Stomach (tissue), 19 donors: ENCODE measurements at places on chromosomes 2 and 18. TPM values are rescaled to one million over a fixed set of nuclear protein-coding genes. Genes with fewer than 3 reads are reported as not detected.

DNA sequence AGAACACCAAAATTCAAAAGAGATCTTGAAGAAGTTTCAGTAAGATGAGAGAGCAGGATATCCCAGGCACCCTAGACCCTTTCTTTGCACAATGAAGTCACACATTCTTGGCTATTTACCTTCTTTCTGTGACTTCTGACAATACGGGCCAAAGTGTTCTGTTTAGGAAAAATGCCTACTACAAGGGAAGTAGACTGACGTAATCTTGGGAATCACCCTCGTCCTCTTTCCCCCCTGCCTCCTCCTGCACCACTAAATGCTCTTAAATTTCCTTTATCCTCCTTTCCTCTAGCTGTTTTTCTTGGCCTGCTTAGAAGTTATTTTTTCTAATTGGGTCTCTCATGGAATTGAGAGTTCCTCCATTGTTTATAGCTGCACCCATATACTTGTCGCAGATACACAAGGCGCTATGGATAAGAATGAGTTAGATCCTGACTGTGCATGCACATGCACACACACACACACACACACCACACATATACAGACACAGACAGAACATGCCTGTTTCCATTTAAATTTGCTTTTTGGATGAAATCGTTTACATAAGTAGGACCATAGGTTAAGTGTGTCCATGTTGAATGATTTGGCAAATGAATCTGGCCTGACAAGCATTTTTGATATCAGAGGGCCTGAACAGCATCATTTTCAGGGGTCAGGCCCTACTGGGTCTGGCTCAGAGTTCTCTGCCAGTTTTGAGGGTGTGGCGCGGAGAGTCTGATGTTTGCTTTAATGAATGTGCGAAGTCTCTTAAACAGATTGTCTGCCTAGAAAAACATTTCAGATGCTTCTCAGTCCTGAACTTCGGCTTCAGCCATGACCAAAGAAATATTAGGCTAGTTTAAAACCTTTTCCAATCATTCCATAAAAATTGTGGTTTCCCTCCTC, 131.9 kb upstream of the NT5C1B start:
- no peak overlapping the region for H3K27ac ChIP-seq
- no peak overlapping the region for H3K4me3 ChIP-seq
- no peaks in the 10 kb centered on the region for H3K36me3 ChIP-seq
- no peaks in the 10 kb centered on the region for H3K27me3 ChIP-seq
- peak; percentile 37 for DNase-seq

DNA sequence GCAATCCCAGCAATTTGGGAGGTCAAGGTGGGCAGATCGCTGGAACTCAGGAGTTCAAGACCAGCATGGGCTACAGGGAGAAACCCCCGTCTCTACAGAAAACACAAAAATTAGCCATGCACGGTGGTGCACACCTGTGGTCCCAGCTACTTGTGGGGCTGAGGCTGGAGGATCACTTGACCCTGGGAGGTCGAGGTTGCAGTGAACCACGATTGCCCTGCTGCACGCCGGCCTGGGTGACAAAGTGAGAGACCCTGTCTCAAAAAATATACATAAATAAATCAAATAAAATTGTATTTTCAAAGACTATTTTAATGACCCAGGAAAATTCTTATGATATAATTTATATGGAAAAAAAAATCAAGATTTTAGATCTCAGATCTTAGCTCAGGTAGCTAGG, 191.5 kb downstream of the ZFP36L2 start:
- H3K4me3 ChIP-seq = no peak overlapping the region
- no peaks in the 10 kb centered on the region for H3K36me3 ChIP-seq
- peaks cover 15% of the 10 kb centered on the region for H3K4me1 ChIP-seq
- no peak for DNase-seq
- H3K27me3 ChIP-seq = no peaks in the 10 kb centered on the region

GRCh38 chr18:59516356-59517155, 157.5 kb upstream of the LMAN1 start:
- peaks cover 6% of the 10 kb centered on the region for H3K4me1 ChIP-seq
- H3K36me3 ChIP-seq = no peaks in the 10 kb centered on the region
- H3K27ac ChIP-seq = no peak overlapping the region
- no peak overlapping the region for H3K4me3 ChIP-seq

GRCh38 chr2:63048367-63049171, 2.1 kb upstream of the OTX1 start:
- peaks cover 95% of the 10 kb centered on the region for H3K27me3 ChIP-seq
- H3K4me3 ChIP-seq = no peak overlapping the region
- peaks cover 17% of the 10 kb centered on the region for H3K36me3 ChIP-seq
- H3K4me1 ChIP-seq = peaks cover 44% of the 10 kb centered on the region
- DNase-seq = no peak

DNA sequence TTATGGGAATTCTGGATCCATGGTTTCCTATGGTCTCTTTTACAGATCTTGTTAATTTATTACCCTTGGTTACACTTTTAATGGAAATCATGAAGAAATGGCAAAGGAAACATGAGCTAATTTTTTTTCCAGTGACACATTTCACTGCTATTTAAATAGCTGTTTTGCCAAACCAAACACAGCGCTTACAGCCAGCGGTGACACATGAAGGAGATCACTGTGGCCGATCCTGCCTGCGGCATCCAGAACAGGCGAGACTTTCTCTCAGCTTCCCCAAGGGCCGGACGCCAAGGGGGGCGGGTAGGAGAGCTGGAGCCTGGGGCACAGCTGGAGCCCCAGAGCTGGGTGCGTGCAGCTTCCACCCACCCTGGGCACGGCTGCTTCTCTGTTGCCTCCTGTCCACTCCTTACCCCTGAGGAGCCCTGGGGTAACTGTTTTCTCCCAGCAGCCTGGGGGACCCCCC, 81.4 kb upstream of the PKDCC start:
- H3K4me1 ChIP-seq = peaks cover 51% of the 10 kb centered on the region
- no peaks in the 10 kb centered on the region for H3K36me3 ChIP-seq
- H3K27ac ChIP-seq = peak overlapping the region; percentile 76
- DNase-seq = peak; percentile 90
- no peak overlapping the region for H3K4me3 ChIP-seq

DNA sequence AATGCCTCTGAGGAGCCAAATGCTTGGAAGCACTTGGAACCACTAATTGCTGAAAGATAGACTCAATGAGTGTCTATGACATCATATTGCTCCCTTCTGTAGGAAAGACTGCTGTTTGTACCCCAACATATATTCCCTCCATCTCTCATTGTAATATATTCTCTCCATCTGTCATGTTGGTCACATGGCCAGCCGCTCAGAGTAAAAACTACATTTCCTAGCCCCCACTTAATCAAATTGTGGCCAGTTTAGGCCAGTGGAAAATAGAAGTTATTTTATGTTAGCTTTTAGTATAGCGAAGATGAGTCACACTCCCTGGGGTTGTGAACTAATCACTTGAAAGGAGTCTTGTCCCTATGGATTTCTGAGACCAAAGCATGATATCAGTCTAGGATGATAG, 160.2 kb downstream of the HNMT start:
- no peaks in the 10 kb centered on the region for H3K4me1 ChIP-seq
- no peaks in the 10 kb centered on the region for H3K36me3 ChIP-seq
- no peak for DNase-seq
- no peak overlapping the region for H3K4me3 ChIP-seq

GRCh38 chr2:172739661-172740266, 4.1 kb downstream of the RAPGEF4 start:
- H3K27me3 ChIP-seq = peaks cover 19% of the 10 kb centered on the region
- H3K36me3 ChIP-seq = no peaks in the 10 kb centered on the region
- peaks cover 16% of the 10 kb centered on the region for H3K4me1 ChIP-seq

GRCh38 chr2:201157694-201158093, 25.2 kb upstream of the CASP10 start:
- peaks cover 93% of the 10 kb centered on the region for H3K36me3 ChIP-seq
- no peak overlapping the region for H3K4me3 ChIP-seq
- peak; percentile 37 for DNase-seq
- peaks cover 11% of the 10 kb centered on the region for H3K4me1 ChIP-seq

GRCh38 chr2:62996534-62997186, 54.0 kb upstream of the OTX1 start:
- no peak overlapping the region for H3K27ac ChIP-seq
- H3K4me3 ChIP-seq = no peak overlapping the region
- H3K4me1 ChIP-seq = no peaks in the 10 kb centered on the region

- no peaks in the 10 kb centered on the region for H3K27me3 ChIP-seq
- no peaks in the 10 kb centered on the region for H3K4me1 ChIP-seq
- no peak overlapping the region for H3K27ac ChIP-seq
- no peak for DNase-seq
- H3K4me3 ChIP-seq = no peak overlapping the region
Observed at GRCh38 chr2:18630941-18631340, 41.6 kb upstream of the NT5C1B start.

DNA sequence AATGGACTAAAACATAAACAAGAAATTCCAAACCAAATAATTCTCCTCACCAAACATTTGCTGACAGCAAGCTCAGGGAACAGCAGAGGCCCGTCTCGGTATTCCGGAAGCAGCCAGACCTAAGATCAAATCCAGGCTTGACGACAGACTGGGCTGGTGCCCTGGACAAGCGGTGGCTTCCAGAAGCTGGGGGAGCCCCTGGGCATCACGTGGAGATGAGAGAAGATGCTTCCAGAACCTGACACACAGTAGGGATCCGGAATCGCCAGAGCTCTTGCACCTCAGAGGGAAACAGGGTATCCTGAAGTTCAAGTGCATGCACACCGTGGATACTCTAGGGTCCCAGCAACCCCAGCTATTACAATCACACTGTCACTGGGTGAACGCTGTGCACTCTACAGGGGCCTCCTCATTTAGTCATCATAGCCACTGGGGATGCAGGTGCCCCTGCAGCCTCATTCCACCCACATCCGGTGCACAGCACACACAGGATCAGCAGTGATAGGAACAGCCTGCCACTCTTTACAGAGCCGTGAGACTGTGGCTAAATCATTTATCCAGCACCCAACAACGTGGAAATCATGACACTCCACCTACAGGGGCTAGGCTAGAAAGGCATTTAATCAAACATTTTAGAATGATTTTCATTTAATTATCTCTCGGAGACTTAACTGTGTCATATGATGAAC, 102.6 kb downstream of the HDAC4 start:
- peak overlapping the region; percentile 5 for H3K4me3 ChIP-seq
- peak; percentile 61 for DNase-seq
- H3K4me1 ChIP-seq = peaks cover 84% of the 10 kb centered on the region
- H3K27me3 ChIP-seq = no peaks in the 10 kb centered on the region
- peak overlapping the region; percentile 69 for H3K27ac ChIP-seq

- H3K4me3 ChIP-seq = no peak overlapping the region
- peak; percentile 34 for DNase-seq
- no peak overlapping the region for H3K27ac ChIP-seq
- H3K27me3 ChIP-seq = no peaks in the 10 kb centered on the region
- no peaks in the 10 kb centered on the region for H3K4me1 ChIP-seq
- H3K36me3 ChIP-seq = no peaks in the 10 kb centered on the region
Observed at GRCh38 chr2:23788100-23788499, 138.8 kb downstream of the ATAD2B start.

DNA sequence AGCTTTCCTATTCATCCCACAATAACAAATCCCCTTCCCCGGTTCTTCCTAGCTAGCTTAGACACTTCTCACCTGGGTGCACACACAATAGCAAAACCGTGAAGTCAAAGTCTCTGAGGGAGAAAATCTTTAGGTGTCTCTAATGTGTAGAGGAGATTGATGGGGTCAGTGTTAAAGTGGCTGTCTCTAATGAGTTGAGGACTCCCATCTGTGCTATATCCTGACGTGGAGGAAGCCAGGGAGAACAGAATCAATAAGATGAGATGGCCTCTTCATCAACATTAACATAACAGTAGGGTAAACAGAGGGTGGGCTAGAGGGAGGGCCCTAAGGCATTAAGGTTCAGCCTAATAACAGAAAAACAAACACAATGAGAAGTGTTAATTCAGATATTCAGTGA, 120.4 kb downstream of the SLC5A7 start:
- no peak for DNase-seq
- no peak overlapping the region for H3K4me3 ChIP-seq
- no peaks in the 10 kb centered on the region for H3K36me3 ChIP-seq
- no peaks in the 10 kb centered on the region for H3K4me1 ChIP-seq

DNA sequence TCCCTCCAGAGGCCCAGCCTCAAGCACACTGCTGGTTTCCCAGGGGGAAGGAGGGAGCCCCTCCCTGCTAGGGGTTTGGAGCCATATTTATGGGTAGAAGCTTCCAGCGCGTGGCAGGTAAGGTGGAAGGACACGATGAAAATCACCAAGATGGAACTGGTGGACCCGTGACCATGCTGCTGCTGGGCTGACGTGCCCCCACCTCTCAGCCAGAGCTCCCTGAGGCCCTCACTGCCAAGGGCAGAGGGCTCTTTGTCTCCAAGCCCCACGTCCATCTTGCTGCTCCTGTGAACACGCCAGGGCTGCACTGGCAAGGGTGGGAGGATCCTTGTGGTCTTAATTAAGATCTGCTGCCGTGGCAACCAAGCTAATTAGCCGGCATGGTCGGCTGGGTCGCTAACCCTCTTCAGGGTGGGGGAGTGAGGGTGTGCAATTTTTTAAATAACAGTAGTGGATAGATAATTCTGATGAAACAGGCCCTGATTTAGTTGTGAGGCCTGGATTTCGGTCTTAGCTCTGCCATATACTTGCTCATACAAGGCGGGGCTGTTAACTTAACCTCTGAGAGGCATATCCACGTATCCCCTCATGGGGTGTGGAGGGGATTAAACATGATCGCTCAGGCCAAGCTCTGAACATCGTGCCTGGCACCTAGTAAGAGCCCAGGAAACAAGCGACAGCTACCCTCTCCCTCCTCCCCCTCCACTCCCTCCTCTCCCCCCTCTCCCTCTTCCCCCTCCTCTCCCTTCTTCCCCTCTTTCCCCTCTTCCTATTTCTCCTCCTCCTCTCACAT, 232.8 kb downstream of the CELF4 start:
- no peaks in the 10 kb centered on the region for H3K27me3 ChIP-seq
- H3K4me1 ChIP-seq = no peaks in the 10 kb centered on the region
- no peak overlapping the region for H3K4me3 ChIP-seq
- peak; percentile 51 for DNase-seq
- H3K27ac ChIP-seq = no peak overlapping the region
- H3K36me3 ChIP-seq = no peaks in the 10 kb centered on the region

DNA sequence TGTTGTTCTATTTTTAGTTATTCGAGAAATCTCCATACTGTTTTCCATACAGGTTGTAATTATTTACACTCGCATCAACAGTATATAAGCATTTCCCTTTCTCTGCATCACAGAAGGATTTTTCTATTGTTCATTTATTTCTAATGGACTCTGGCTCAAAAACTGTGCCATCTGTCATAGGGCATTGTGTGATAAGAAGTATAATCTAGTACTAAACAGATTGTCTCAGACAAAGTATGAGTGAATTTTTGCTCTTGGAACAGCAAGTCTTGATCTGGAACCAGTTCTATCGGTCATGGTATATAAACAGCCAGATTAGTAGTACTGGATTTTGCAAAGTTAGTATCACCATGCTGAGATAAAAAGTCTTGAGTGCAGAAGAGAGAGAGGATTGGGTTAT, 145.8 kb downstream of the KIAA1328 start:
- DNase-seq = no peak
- no peaks in the 10 kb centered on the region for H3K27me3 ChIP-seq
- H3K27ac ChIP-seq = no peak overlapping the region

The IL1RN gene
- 16.9 TPM for total RNA-seq

The CCDC148 gene
- not detected for total RNA-seq

The CD207 gene
- not detected for total RNA-seq

The RNU2-63P gene
- total RNA-seq = not detected
